Ureter (tissue), 1 donor: ENCODE measurements at places on chromosomes 7 and 10. TPM values are rescaled to one million over a fixed set of nuclear protein-coding genes. Genes with fewer than 3 reads are reported as not detected.

Gene HOXA2
- total RNA-seq: 1.8 TPM

Gene CTAGE8
- 3.2 TPM for total RNA-seq

Gene LIPJ
- 0.39 TPM for total RNA-seq

Gene AKR1C4
- not detected for total RNA-seq

Gene NPC1L1
- total RNA-seq: 0.10 TPM

Gene PNLIPRP1
- not detected for total RNA-seq

Gene THSD7A
- total RNA-seq: 21.6 TPM

Gene CALML3
- total RNA-seq: not detected

Gene OR13A1
- 1.4 TPM for total RNA-seq

Gene METTL27
- total RNA-seq: 14.4 TPM

Gene GPR146
- total RNA-seq: 8.7 TPM

Gene PROSER2
- 21.5 TPM for total RNA-seq

Gene NPSR1
- not detected for total RNA-seq

Gene SKAP2
- total RNA-seq: 63.5 TPM

Gene ADAMTS14
- total RNA-seq: 2.1 TPM

Gene CUBN
- total RNA-seq: 2.4 TPM

Gene RHBDD2
- 82.7 TPM for total RNA-seq

GRCh38 chr10:80571352-80571751 lies 33.6 kb downstream of the SH2D4B start:
- DNase-seq: no peak

DNA sequence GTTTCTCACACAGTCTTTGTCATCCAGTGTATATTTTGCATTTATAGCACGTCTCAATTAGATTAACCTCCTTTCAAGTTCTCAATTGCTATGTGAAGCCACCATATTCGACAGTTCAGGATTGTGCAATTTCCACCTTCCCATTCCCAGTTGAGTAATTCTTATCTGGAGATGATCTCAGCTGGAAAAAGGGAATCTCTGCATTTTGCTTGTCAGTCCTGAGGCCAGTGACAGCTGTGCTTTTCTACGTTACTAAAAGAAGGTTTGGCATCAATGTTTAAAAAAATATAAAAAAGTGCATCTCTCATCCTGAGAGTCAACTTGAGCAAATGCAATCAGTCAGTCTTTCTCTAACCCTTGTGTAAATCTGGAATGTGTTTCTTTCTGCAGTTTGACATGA lies 247.7 kb downstream of the PRKG1 start:
- no peak for DNase-seq

DNA sequence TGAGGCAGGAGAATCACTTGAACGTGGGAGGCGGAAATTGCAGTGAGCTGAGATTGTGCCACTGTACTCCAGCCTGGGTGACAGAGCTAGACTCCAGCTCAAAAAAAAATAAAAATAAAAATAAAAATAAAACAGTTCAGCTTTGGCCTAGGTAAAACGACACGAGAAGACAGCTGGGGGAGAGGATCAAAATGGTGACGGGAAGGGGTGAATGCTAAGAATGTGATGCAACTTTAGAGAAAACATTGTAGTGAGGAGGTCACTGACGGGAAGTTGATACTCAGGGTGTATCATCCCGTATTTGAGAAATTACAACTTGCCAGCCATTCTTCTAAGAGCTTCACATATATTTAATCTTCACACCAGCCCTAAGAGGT lies 1.1 kb downstream of the NDST2 start:
- DNase-seq: no peak

- DNase-seq: peak; percentile 39
These were observed 74.3 kb downstream of the CFAP46 start for GRCh38 chr10:132867801-132868644.

DNA sequence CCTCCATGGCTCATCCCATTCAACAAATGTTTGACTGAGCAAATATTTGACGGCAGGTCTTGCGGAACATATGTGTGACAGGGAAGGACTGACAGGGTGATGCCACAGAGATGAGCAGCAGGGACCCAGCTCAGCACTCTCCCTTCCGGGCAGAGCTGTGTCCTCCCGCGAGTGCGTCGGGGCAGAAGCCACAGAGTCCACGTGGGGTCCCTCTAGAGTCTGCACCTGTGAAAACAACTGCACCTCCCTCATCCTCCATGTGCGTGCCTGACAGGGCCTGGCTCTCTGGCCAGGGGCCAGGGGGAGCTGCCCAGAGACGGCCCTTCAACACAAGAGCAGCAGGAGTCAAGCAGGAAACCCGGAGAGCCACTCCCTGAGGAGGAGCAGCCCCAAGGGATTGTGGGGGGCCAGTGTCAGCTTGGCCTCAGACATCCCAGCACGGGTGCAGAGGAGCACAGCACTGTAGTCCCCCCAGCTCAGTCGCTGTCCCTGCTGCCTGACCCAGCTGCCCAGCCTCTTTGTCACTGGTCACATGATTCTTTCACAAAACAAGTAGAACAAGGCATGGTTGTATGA lies 83.6 kb upstream of the TMEM72 start:
- no peak for DNase-seq

- DNase-seq: no peak
These were observed 116.3 kb downstream of the EXOC4 start for GRCh38 chr7:133369130-133369529.

- no peak for DNase-seq
These were observed 222.5 kb downstream of the AHR start for GRCh38 chr7:17520941-17521340.

DNA sequence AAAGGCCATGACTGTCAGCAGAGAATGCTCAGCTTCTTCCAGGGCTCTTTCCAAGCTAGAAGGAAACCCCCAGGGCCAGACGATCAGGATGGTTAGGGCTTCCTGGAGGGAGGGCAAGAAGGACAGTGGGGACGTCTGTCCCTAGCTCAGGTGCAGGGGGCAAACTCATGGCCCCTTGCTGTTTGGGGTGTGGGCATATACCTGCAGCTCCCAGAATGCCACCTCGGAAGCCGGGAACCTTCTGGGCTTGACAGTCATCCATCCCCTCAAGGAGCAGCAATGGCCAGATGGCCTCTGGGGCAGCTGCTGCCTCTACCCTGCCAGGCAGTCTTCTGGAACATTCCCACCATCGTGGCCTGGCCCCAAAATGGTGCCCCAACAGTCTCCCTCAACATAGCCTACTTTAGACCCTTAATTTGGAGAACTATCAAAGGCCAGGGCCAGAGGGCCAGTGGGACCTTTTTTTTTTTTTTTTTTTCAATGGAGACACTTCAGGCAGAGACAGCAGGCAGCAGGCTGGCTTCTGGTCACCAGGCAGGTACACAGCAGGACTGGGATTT lies 40.2 kb upstream of the ZMIZ1 start:
- DNase-seq: no peak

GRCh38 chr7:46160861-46161260 lies 239.8 kb upstream of the IGFBP3 start:
- DNase-seq: peak; percentile 60

- no peak for DNase-seq
These were observed 237.2 kb upstream of the CTBP2 start for GRCh38 chr10:125397608-125398007.

DNA sequence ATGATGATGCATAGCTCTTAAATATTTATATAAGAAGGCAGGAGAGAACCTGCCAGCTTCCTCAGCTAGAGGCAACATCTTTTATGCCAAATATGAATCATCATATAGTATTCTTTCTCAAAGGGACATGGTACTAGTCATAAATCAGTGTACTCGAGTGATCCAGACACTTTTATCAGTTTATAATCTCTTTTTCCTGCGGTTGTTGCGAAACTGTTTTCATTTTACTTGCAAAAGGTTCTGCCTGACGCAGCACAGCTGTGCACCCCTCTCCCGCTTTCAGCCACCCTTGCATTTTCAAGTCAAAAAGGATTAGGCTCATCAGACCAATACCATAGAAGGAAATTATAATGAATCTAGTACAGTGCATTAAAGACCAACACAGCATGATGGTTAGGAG lies 332.3 kb upstream of the PRKCQ start:
- DNase-seq: no peak

DNA sequence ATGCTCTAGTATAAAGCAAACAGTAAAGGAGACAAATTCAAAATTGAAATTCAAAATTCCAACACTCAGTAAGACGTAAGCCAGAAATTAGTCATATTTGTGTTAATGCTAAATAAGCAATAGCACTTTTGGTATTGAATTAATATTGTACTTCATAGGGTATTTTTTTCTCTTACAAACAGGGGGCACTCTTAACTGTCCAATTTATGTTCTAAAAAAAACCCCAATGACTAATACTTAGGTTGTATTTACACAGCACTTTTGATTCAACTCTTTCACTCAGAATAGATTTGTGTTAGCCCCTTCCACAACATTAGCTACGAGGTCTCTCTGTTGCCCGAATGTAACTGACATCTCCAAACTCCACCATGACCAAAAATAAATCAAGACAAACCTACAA lies 284.9 kb upstream of the COBL start:
- no peak for DNase-seq

- DNase-seq: no peak
These were observed 41.8 kb upstream of the GJD4 start for GRCh38 chr10:35563261-35563891.

DNA sequence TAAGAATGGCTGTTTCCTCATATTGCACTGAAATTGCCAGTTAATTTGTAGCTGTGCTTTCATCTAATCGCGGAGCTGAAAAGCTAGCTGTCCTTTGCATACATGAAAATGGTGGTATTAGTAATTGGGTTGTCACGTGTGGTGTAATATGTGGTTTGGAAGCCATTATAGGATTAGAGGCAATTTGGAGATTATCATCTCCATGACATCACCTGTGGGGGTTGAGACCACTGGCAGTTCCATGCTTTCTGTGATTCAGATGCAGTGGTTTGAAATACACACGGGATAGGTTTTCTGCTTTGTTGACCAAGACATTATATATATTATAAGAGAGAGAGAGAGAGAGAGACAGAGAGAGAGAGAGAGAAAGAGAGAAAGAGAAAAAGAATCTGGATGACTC lies 180.8 kb downstream of the RAB11FIP2 start:
- DNase-seq: no peak

- DNase-seq: no peak
These were observed 50.9 kb downstream of the INPP5A start for GRCh38 chr10:132588301-132589013.

- DNase-seq: no peak
These were observed 56.5 kb downstream of the LMBR1 start for GRCh38 chr7:156836443-156836842.

- DNase-seq: no peak
These were observed 130.7 kb downstream of the SAMD9 start for GRCh38 chr7:92987095-92987494.

DNA sequence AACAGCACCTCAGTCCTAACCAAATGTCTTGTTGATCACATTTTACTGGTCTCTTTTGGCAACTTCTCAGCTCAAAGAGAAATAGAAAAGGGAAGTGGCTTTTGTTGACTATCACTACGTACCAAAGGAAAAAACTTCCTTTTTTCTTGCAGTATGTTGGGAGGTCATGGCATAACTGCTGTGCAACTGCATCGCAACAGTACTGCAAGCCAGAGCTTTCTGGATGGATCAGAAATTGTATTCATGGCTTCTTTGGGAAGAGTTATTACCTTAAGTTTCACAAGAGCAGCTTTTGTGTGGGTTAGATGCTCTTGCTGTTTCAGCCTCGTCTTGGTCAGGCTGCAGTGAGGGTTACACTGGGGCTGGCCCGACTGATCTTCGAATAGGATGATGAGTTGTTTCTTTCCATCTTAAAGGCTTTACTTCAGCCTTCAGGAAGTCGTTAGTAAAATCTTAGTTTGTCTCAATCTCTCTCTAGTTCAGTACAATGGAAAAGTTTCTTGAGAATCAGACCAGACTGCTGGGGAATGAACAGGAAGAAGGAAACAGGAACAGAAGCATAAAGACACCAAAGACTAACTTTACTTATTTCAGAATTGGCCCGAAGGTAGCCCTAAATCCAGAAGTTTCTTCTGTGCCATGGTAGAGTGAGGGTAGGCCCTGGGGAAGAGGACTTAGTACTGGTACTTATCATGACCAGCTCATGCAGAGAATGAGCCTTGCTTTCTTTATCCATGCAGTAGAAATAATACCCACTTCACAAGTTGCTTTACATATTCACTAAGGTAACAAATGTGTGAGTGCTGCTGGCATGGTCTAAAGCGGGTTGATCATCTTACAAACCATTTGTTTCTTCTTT lies 153.6 kb downstream of the CELF2 start:
- no peak for DNase-seq

DNA sequence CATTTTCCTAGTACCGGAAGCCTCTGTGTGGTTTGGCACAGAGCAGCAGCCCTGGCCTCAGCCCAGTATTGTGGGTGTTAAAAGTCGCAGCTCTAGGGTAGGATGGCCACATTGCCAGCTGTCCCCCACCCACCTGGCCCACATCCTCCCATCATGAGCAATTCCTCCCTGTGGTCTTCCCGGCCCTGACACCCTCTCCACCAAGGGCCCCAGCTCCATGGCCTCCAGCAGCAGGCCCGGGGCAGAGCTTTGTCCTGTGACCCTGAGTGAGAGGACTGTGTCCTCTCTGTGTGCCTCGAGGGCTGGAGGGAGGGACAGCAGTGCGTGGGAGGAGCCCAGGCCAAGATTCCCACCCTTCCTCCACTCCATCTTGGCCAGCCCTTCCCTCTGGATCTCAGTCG lies 93.7 kb downstream of the MYL10 start:
- no peak for DNase-seq

GRCh38 chr7:30429156-30429530 lies 49.4 kb downstream of the NOD1 start:
- no peak for DNase-seq

GRCh38 chr7:142158736-142159496 lies 47.4 kb downstream of the MGAM2 start:
- DNase-seq: no peak

GRCh38 chr7:43884209-43884608 lies 14.9 kb upstream of the MRPS24 start:
- DNase-seq: no peak

- DNase-seq: no peak
These were observed 159.6 kb downstream of the TAX1BP1 start for GRCh38 chr7:27899601-27900000.

- DNase-seq: no peak
These were observed 583.6 kb upstream of the LRRN3 start for GRCh38 chr7:110507369-110507768.

- DNase-seq: peak; percentile 53
These were observed 5.6 kb upstream of the MEST start for GRCh38 chr7:130486114-130486953.

GRCh38 chr10:9634466-9634865 lies 1383.2 kb upstream of the CELF2 start:
- no peak for DNase-seq

- no peak for DNase-seq
These were observed 353.7 kb downstream of the GLRX3 start for GRCh38 chr10:130489891-130490290.
